ENCODE measurements at places on chromosomes 12 and 14.
A peak's percentile ranks its signal among the peaks of the same experiment; 100 is the strongest.

- DNase-seq, result no peak
Measured at GRCh38 chr12:69901221-69901905, 76.3 kb downstream of the MYRFL start.

DNA sequence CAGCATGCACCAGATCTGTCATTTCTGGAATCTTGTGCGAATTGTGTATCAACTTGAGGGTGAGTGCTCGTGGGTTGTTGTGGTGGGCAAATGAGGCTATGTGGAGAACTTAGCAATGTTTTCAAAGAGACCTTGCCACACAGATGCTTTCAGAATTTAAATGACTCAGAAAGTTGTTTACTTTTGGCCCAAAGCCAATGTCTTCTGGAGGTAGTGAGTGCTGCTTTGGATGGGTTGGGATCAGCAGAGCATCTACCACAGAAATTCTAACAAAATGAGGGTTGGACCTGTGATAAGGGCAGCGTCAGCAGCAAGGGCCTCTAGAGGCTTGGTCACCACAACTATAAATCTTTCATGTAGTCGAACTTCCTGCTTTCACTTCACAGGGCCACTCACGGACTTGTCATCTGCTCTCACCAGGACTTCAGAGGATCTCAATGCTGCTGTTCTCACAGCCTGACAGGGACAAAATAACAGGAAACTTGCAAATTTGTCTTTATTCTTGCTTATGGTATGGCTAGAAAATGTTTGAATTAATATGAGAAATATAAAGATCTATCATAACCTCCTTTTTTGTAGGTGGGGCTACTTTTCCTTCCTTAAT, 111.4 kb downstream of the DACT1 start:
- peak; percentile 39 for DNase-seq

DNA sequence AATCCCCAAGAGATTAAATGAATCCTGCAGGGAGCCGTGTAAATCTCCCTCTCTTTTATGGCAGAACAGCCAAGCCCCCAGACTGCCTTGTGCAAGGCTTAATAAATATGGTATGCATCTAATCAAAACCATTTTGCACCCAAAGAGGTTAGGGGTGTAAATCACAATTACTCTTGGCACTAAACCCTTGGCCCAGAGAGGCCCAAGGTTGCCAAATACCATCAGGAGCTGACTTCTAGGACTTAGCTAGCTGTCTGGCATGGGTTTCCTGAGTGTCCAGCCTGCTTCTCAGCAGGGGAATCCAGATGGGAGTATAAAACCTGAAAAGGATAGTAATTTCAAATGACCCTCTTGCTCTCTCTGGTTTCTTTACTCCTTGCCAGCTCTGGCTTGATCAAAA, 610.4 kb downstream of the MED13L start:
- DNase-seq, result no peak

- DNase-seq, result no peak
Measured at GRCh38 chr12:6450091-6450868, 1.6 kb upstream of the TAPBPL start.

GRCh38 chr14:35085441-35085840, 36.3 kb downstream of the PPP2R3C start:
- DNase-seq, result no peak

GRCh38 chr14:67166450-67166853, 22.8 kb upstream of the GARIN2 start:
- DNase-seq, result no peak

- no peak for DNase-seq
Measured at GRCh38 chr14:21206753-21207684, 51.2 kb upstream of the OR5AU1 start.

- no peak for DNase-seq
Measured at GRCh38 chr14:86541972-86542371, 1012.0 kb downstream of the FLRT2 start.

- no peak for DNase-seq
Measured at GRCh38 chr12:55955344-55955743, 10.5 kb downstream of the PMEL start.

- no peak for DNase-seq
Measured at GRCh38 chr14:86604561-86604960, 1074.6 kb downstream of the FLRT2 start.

GRCh38 chr12:52119398-52120254, 40.1 kb downstream of the SMIM41 start:
- DNase-seq, result no peak

GRCh38 chr12:121237415-121237814, 27.5 kb downstream of the P2RX4 start:
- DNase-seq, result no peak

DNA sequence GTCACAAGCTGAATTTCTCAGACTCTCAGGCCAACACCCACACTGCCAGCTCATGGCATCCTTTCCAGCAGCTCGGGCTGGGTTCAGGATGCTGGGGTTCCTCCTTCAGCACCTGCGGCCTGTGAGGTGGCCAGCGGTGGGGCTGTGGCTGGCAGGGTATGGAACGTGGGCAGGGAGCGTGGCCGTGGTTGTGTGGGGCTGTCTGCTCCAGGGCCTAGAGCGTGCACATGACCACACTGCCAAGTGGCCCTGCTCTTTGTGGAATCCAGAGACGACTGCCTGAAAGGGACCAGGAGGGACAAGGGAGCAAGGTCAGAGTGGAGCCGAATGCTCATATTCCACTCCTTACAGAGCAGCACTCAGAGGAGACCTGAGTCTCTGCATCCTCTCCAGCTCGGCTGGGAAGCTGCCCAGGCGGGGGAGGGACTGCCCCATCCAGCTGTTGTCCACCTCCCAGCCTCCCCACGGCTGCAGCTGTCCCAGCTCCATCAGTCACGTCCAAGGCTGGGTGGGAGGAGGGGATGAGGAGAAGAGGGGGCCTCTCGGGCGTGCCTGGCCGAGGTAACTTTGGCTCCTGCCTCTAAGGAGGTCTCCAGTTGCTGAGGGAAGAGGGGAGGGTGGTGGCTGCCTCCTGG, 71.3 kb downstream of the TSPAN9 start:
- no peak for DNase-seq

DNA sequence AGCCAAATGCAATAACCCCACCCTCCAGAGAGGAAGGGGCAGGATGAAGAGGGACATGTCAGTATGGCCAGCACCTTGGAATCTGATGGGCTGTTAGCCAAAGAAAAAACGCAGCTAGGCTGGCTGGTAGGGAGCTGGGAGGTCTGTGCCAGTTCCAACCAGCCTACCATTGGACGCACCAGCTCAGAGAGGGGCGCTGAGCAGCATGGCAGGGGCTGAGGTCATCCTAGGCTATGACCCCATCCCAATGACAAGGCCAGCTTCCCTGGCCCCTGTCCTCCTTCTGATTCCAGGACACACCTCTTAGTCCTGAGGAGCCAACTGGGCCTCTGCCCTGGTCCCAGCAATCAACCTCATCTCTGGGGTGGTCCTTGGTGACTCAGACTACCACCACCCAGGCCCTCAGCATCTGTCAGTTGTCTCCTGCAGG, 12.2 kb downstream of the ACTN1 start:
- no peak for DNase-seq

DNA sequence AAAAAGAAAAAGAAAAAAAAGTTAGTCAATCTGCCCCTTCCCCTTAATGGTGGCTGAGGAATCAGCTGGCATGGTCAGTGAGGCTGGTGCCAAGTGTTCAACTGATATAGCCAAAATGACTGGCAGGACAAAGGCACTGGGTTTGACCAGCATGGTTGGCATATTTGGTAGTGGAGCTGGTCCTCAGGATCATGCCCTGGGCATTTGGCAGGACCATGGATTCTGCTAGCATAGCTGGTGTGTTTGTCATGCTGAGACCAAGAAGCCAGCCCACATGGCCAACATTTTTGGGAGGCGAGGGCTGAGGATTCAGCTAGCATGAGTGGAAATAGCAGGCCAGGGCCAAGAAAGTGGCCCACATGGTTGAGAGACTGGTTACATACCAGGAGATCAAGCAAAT, 136.5 kb downstream of the FBXL14 start:
- no peak for DNase-seq

- DNase-seq, result no peak
Measured at GRCh38 chr12:104602406-104602805, 145.7 kb downstream of the CHST11 start.

DNA sequence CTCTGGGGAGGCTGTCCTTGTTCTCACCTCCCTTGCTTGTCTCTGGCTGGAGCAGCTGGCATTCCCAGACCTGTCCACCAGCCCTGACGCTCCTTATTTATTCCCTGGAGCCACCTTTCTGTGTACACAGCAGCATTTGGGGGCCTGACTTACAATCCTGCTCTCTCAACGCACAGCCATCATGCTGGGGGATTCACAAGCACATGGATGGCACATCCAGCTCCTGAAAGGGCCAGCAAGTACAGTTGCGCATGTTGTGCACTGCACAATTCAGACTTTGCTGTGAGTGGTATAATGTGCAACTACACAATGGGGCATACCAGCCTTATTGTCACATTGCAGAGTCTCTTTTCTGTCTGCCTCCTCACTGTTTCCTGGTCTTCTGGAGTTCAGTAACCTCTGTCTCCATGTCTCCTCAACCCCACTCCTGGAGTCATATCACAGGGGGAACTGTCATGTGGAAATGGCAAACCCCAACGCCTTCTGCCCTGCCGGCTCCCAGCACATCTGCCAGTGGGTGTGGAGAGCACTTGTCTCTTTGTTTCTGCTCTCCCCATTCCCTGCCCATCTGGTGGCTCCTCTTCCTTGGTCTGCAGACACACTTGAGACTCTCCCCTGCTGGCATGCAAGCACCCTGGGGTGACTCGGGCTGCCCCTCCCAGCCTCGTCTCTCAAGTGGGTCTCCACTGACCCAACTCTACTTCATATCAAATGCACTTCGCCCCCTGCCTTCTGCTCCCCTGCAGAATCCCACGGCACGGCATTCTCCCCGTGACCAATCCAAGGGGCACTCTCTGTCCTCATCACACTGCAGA, 41.2 kb upstream of the MEG3 start:
- DNase-seq, result no peak

- DNase-seq, result no peak
Measured at GRCh38 chr12:68065687-68066086, 76.4 kb downstream of the IFNG-AS1 start.

- no peak for DNase-seq
Measured at GRCh38 chr14:103625356-103626095, 3.5 kb upstream of the KLC1 start.

DNA sequence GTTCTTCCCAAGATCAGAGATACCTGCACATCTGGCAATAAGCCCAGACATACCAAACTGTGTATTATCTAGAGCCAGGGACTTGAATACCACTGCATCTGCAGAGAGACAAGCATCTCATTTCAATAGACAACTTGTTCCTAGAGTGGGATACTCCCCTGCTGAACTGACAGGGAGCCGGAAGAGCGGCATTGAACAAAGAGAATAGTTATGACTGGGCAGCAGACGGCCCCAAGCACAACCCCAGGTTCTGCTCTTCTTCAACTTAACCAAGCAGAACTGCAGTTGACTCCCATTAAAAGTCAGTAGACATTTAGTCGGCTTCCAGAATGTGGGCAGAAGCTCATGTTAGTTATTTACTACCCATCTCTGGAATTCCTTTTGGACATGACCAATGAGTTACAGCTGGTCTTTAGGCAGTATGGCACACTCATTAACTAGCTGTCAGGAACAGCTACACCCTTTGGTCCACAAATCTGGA, 112.9 kb downstream of the HMGA2 start:
- DNase-seq, result no peak

DNA sequence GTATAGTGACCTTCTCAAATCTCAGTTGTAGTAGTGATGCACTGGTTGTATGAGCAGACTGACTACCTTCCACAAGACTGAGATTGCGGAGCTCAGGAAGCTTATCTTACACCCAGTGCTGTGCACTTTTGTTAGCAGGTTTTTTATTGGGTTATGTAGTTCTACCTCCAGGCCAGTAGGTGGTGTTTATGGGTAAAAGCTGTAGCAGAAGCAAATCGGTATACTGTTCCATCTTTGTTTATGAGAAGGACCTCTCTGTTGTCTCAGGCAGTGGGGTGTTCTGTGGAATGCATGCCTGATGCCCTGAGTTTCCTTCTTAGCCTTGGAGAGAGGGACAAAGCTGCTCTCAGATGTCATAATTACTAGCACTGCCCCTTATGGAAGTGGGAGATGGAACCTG, 217.8 kb downstream of the LRFN5 start:
- DNase-seq, result no peak

DNA sequence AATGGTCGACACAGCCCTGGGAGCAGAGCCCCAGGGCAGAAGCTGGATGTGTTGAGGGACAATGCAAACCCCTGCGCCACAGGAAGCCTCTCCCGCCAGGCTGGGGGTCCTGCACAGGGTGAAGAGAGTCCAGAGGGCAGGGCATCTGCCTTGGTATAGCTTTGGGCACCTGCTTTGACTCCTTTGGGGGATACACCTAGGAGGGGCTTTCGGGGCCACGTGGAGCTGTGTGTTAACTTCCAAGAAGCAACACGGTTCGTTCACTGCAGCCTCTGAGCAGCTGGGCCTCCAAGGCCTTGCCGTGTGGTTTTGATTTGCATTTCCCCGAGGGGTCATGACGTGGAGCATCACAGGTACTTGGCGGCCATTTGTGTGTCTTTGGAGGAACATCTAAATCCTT, 5.8 kb upstream of the PUS1 start:
- DNase-seq, result no peak

DNA sequence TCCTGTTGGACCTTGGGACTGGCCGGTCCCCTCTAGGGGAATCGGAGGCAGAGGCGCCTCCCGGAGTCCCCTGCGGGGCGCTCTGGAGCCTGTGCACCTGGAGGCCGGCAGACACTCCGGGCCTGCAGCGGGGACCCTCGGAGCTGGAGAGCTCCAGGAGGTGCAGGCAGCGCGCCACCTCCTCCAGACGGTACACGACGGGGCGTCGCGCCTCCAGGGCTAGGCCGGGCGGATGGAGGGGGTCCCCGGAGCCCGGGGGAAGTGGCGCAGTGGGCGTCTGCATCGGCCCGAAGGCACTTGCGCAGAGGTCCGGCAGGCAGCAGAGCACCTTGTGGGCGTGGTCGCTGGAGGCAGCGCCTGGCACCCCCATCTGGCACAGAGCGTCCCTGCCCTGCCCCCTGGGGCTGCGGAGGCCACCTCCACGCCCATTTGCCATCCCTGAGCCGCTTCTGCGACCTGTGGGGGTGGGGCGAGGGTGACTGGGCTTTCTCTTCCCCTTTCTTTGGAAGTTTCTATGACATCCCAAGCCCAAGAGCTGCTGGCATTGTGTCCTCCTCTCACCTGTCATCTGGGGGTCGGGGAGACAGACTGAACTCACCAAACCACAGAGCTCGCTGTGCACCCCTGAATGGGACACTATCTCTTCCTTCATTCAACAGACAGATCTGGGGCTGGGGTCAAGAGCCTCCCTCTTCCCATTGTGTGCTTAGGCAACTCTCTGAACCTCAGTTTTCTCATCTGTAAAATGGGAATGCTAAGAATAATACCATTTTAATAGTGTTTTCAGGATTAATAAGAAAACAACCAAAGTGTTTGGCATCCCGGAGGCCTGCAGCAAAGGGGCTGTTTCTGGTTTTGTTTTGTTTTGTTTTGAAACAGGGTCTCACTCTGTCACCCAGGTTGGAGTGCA, 37.5 kb upstream of the CORO1C start:
- peak; percentile 28 for DNase-seq

GRCh38 chr12:63853978-63854377, 9.5 kb downstream of the SRGAP1 start:
- DNase-seq, result no peak

GRCh38 chr14:38184132-38184531, 23.6 kb upstream of the SSTR1 start:
- no peak for DNase-seq

Data from HL-60 (cell line).